ENCODE measurements at places on chromosomes 16 and 17.

- DNase-seq, result no peak
These were observed 58.9 kb downstream of the HS3ST4 start for GRCh38 chr16:25750488-25751216.

- DNase-seq, result peak; percentile 2
These were observed 70.6 kb downstream of the IRF8 start for GRCh38 chr16:85969591-85969990.

GRCh38 chr16:86755571-86756006 lies 177.2 kb downstream of the FOXL1 start:
- no peak for DNase-seq

- DNase-seq, result no peak
These were observed 645 bp downstream of the DNAH17 start for GRCh38 chr17:78576389-78577112.

- DNase-seq, result no peak
These were observed 377 bp downstream of the USP32 start for GRCh38 chr17:60391471-60392041.

- no peak for DNase-seq
These were observed 317.8 kb downstream of the RBFOX1 start for GRCh38 chr16:7650431-7650830.

GRCh38 chr16:66651965-66652364 lies 44.6 kb downstream of the CMTM4 start:
- no peak for DNase-seq

DNA sequence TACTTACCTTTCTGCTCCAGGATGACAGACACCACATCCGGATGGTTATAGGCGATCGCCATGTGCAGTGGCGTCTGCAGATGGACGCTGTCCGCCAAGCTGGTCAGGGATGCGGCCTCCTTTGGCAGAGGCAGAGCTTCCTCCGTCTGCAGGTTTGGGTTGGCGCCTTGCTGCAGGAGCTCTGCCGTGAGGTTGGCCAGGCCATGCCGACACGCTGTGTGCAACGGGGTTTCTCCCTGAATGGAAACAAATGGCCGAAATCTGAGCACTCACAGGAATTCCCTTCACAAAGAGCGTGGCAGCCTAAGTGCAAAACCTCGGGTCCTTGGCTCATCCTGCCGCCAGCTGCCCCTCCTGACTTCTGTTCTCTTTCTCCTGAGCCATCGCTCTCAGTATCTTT lies 41.8 kb downstream of the CYB5D2 start:
- no peak for DNase-seq

- DNase-seq, result no peak
These were observed 21.9 kb downstream of the C16orf95 start for GRCh38 chr16:87295259-87295658.

DNA sequence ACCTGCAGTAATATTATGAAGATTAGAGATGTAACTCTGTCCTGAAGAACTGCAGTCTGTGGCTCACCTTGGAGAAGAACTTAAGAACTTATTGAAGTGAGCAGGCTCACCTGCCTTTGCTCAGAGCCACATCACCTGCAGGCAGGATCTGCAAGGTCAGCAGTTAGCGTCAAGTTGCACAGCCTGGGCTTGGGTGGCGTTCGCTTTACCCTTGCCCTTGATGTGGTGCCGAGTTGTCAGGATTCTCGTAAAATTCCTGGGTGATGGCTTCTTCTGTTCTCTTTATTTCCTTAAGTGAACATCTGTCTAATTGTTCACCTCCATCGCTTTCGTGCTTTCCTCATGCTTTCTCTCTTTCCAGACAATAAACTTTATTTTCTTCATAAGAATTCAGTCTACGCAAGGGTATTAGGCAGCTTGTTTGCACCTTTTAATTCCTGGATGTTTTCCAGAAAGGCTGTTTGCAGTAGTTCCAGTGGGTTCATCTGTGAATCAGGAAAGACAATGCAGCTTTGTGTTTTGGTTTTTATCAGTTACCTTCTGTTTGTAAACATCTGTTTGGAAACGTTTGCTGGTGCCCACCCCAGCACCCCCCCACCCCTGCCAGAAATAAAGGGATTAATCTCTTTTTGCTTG lies 254.3 kb downstream of the WWOX start:
- DNase-seq, result no peak

- peak; percentile 71 for DNase-seq
These were observed at the start of gene CHRNE for GRCh38 chr17:4903051-4903818. Gene CHRNE, minus strand, starts transcription at chr17:4903098. Its CDS starts 35 bp downstream, at chr17:4903063.

DNA sequence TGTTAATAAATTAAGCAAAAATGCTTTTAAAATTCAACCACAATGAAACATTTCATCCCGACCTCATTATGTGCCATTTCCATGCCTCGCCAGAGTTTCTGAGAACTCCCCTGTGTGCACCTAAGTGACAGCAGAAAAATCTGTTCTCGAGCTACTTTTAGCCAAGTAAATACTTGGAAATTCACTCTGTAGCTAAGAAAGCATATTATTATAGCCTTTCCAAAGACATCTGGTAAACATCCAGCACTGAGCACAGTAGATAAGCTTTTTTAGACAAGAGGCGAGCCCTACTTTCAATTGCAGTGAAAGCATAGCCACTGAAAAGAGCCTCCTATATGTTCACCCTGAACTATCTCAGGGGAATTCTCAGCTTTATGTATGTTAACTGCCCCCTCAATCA lies 242.8 kb upstream of the PSMD7 start:
- no peak for DNase-seq

DNA sequence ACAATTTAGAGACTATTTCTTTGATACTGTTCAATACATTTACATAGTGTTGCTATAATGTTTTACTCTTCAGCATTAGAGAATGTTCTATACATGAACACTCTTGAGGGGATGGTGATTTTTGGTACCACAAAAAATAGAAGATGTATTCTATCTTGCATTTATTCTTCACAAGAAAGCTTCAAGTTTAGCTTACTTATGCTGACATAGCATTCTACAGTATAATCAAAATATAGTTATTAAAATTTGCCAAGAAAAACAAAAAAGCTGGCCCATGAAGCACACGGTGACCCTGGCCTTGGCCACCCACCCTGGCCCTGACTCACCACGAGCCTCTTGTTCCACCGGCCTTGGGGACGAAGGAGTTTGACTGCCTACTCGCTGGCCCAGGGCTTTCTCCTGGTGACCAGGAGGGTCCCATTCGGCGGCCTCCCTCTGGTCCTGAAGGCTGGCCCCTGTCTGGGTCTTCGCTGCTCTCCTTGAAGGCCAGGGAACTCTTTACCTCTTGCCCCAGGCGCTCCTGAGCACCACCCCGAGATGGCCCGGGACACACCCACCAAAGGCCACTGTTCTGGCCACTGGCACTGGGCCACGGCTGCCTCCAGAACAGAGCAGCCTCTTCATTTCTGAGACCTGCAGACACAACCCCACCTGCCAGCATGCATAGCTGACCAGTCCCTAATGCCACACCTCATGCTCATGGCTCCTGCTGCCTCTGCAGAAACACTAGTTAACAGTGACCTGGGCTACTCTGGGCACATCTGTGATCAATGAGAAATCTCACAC lies 22.5 kb upstream of the ICAM2 start:
- DNase-seq, result no peak

DNA sequence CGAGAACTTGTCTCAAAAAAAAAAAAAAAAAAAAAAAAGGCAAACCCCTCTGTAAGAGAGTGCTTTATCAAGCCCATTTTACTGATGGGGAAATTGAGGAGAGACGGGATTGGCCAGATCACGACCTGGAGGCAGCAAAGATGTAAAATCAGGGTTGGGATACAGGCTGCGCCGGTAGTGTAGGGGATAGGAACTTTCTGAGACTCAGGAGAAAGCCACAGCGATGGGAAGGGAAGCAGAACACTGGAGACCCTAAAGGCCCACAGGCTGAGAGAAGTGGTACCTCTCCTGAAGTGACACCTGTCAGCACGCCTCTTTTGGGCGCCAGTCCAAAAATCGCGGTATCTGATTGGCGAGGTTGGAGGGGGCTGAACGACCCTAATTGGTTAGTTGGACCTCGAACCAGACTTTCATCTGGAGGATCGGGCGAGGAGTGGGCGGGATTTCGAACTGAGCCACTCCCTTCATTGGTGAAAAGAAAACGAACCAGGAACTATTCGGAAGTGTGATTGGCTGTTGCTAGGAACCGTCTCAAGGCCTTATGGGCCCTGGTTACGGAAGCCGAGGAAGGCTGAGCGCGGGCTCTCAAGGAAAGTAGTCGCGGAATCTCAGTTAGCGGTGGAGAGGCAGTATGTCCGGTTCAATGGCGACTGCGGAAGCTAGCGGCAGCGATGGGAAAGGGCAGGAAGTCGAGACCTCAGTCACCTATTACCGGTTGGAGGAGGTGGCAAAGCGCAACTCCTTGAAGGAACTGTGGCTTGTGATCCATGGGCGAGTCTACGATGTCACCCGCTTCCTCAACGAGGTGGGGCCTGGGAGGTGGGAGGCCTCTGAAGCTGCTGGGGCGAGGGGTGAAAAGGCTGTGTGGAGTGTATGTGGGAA lies at the start of gene CYB5B:
Gene CYB5B, plus strand, starts transcription at position 567 of the 882 bp plus-strand sequence. Its CDS starts 65 bp downstream, at position 632.
- DNase-seq, result peak; percentile 98

DNA sequence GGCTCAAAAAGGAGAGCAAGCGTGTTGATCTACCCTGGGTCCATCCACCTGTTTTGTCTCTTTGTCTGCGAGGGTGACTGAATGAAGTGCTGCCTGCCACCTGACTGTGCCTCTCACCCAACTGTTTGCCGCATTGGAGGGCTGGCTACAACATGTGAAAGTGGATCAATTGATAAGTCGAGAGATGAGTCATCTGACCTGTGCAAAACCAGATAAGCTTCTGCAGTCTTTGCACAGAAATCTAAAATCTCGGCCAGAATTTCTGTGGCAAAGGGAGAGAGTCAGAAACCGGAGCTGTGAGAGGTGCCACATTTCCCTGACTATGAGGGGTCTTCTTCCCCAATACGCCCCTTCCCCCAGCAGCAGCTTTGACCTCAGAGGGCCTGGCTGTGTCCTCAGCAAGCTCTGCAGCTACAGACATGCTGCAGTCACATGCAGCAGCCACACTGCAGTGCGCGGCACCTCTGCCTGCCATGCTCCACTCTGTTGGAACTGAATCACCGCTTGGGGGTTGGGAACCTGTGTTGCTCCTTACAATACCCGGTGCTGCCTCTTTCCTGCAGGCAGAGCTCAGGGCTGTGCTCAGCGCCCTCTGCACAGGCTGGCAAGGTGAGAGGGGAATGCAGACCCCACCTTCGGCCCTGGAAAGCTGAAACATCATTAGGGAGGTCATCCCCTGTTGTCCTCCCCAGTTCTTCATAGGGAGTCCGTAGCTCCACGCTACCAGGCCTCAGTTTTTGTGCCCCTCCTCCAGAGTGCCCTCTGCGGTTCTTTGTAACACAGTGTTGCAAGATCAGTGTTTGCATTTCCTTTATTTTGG lies 16.2 kb upstream of the HAS3 start:
- no peak for DNase-seq

DNA sequence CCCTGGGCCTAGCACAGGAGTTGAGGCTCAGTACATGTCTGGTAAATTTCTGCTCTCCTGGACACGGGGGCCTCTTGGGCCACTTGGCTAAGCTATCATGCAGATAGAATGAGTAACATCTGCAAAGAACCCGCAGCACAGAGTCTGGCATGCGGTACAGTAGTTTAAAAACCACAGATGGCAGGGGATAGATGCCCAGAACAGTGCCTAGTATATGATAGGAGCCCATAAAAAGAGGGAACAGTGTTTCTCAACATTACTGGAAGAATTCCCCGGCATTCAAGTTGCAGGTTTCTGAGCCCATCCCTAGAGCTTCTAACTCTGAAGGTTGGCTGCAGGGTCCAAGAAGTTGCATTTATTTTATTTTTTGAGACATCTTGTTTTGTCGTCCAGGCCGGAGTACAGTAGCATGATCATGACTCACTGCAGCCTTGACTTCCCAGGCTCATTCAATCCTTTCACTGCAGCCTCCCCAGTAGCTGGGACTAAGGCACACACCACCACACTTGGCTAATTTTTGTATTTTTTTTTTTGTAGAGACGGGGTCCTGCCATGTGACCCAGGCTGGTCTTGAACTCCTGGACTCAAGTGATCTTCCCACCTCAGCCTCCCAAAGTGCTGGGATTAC lies 5.8 kb downstream of the CDIPT start:
- DNase-seq, result no peak

DNA sequence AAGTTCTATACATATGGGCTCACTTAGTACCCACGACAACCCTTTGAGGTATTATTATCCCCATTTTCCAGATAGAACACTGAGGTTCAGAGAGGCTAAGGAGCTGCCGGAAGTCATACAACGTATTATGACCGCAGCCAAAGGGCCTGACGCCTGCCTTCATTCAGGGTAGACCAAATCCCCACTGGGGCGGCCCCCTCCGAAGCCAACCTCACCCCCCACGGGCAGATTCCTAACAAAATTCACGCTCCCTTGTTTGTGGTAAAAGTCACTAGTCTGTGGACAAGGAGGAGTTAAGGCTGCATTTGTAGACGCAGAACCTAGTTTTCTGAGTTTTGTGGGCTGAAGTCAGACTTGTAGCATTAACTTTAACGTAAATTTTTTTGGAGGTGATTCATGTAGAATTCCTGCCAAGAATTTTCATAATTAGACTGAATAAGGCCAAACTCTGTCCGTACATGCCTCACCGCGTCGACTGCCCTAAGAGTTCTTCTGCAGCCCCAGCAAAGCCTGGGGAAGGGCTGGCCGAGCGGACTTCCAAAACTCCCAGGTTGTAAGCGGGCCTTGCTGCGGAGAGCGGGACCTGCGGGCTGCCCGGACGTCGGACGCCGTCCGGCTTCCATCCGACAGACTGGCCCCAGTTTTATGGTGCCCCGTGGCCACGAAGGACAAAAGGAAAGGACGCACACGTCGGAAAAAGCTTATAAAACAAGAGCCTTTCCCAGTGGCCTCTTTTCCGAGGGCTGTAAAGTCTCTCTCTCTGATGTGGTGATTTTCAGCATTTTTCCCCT lies 75.7 kb downstream of the NXN start:
- DNase-seq, result peak; percentile 96

DNA sequence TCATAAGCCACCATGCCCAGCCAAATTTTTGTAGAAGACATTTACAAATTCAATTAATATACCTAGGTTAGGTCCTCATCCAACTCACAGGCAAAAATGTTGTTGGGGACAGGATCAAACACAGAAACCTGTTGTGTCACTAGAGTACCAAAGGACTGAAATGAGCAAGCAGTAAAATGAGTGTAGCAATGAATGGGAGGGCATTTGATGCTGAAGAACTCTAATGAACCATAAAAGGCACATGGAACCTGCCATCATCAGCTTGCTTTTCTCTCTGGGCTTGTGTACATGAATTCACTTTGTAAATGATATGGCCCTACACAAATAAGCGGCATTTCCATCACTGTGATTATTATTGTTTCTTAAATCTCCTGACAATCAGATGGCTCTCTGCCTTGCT lies 17.8 kb downstream of the USP31 start:
- no peak for DNase-seq

GRCh38 chr16:2819179-2819938 lies 2.3 kb downstream of the PRSS21 start:
- DNase-seq, result no peak
